Progenitor cell of endocrine pancreas (in vitro differentiated cells): ENCODE measurements at places on chromosomes 7 and 10. TPM values are rescaled to one million over a fixed set of nuclear protein-coding genes. Genes with fewer than 3 reads are reported as not detected.

The DUSP5 gene
- total RNA-seq, result 92.9 and 97.9 TPM in 2 replicates

The KAZALD1 gene
- total RNA-seq, result 1.3 and 2.0 TPM in 2 replicates

The NEUROG3 gene
- 7.2 and 7.3 TPM in 2 replicates for total RNA-seq

- H3K4me1 ChIP-seq, result peaks cover 10% of the 10 kb centered on the region
- no peaks in the 10 kb centered on the region for H3K36me3 ChIP-seq
- no peaks in the 10 kb centered on the region for H3K27me3 ChIP-seq
Measured at GRCh38 chr10:12264204-12264940, 68.4 kb downstream of the CDC123 start.

DNA sequence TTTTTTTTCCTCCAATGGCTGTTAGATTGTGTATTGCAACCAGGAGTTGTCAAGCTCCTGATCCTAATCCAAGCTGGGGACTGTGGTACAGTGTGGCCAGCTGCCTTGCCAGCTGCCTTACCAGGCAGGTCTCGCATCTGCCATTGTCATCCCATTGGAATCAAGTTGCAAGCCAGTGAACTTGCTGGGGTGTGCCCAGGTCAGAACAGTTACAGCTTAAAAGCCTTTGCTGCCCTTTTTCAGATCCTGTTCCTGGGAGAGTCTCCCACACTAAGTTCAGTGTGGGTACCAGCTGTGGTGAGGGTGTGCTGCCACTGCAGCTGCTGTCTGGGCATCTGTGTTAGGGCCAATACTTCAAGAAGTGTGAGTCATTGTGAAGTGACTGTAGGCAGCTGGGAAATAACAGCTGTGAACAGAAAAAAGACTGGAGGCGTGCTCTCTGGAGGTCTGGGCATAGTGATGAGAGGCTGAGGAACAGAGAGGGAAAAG, 72.8 kb downstream of the CCNY start:
- no peak overlapping the region for H3K4me3 ChIP-seq
- no peak for DNase-seq
- peaks cover 18% of the 10 kb centered on the region for H3K4me1 ChIP-seq
- no peaks in the 10 kb centered on the region for H3K27me3 ChIP-seq
- H3K27ac ChIP-seq, result peak overlapping the region; percentile 51

DNA sequence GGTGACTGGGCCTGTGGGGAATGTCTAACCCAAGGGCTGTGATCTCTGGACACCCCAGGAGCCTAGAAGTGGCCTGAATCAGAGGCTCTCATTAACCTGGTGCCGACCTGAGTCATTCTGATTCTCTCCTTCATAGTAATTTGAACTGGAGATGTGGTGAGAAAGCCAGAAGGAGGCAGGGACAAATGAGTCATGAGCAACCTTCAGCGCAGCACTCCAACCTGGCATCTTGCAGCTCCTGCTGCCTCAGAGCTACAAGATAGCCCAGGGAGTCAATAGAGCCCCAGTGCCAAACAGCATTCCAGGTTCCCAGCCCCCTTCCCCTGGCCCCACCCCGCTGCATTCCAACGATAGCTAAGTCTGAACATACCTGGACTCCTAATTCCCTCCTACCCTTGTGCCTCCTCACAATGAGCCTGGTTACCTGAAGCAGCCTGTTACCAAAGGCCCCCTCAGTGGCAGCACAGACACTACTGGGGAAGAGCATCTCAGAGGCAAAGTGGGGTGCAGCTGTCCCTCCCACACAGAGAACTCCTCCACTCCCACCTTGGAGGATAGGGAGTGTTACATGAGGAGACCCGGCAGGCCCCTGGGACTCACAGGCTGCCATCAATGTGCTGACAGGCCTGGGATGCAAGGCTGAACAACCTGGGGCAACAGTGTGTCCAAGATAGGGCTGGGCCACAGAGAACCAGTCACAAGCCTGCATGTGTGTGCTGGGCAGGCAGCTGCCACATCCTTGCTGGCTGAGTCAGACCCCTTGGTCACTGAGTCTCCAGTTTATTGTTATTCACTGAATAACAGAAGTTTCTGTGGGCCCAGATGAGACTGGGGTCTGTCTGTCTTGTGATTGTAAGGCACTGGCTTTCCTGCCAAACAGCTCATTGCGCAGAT, 76.8 kb upstream of the LEP start:
- H3K27me3 ChIP-seq, result peaks cover 74% of the 10 kb centered on the region
- peak; percentile 36 for DNase-seq
- H3K36me3 ChIP-seq, result no peaks in the 10 kb centered on the region

- no peak for DNase-seq
- H3K4me3 ChIP-seq, result no peak overlapping the region
- no peaks in the 10 kb centered on the region for H3K36me3 ChIP-seq
- H3K27me3 ChIP-seq, result no peaks in the 10 kb centered on the region
Measured at GRCh38 chr7:144384555-144385245, 18.8 kb downstream of the NOBOX start.

GRCh38 chr7:45969940-45970339, 48.9 kb upstream of the IGFBP3 start:
- H3K36me3 ChIP-seq, result no peaks in the 10 kb centered on the region
- no peak overlapping the region for H3K4me3 ChIP-seq
- peaks cover 10% of the 10 kb centered on the region for H3K4me1 ChIP-seq
- no peak overlapping the region for H3K27ac ChIP-seq
